Activated CD4-positive, CD25-positive, alpha-beta regulatory T cell treated with anti-CD3 and anti-CD28 coated beads, Interleukin-2, amount 50 U/mL, for 16 hours (primary cell): ENCODE measurements at places on chromosomes 3 and 15.

DNA sequence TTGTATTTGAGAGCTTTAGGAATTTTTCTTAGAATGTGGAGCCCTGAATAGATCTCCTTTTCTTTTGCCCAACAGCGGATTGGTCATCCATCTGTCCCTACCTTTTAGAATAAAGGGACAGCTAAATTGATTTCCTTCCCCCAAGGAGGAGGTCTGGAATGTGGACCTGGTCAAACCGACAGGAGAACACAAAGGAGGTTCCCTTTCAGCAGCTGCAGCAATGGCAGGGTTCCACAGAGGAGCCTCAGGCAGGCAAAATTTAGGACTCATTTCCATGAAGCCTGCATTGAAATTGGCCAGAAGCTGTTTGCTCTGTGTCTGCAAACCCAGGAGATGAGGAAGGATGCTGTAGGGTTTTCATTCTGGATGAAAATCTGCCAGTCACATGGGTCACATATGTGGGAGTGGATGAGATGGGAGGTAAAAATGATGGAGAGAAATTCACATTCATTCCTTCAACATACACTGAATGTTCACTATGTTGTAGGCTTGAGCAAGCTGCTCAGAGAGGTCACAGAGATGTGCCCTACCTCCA lies 77.3 kb downstream of the LRTM1 start:
- DNase-seq = no peak

- no peak for DNase-seq
Observed at GRCh38 chr15:46701896-46702295, 1015.4 kb upstream of the SEMA6D start.

- no peak for DNase-seq
Observed at GRCh38 chr3:194339356-194339755, 11.8 kb downstream of the CPN2 start.

DNA sequence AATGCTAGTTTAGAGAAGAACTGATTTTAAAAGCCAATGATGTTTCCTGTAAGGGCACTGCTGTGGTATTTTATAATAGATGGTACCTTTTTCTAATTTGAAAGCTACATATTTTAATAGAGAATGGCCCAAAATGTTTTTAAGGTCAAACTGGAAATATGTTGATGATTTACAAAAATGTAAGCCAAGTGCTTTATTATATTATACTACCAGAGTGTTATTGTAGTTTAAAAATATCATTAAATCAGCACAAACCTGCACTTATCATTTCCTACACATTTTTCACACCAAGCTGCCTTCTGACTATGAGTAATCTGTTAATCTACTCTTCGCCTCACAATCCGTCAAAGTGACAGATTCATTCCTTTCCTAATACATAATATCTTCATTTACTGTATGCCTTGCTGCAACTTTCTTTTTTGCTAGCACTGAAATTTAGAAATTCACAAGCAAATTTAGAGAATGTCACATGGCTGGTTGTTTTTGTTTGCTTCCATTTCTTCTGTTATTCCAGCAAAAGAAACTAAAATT lies 126.4 kb upstream of the FAM3D start:
- no peak for DNase-seq

- no peak for DNase-seq
Observed at GRCh38 chr15:48560321-48561051, 85.0 kb downstream of the FBN1 start.

DNA sequence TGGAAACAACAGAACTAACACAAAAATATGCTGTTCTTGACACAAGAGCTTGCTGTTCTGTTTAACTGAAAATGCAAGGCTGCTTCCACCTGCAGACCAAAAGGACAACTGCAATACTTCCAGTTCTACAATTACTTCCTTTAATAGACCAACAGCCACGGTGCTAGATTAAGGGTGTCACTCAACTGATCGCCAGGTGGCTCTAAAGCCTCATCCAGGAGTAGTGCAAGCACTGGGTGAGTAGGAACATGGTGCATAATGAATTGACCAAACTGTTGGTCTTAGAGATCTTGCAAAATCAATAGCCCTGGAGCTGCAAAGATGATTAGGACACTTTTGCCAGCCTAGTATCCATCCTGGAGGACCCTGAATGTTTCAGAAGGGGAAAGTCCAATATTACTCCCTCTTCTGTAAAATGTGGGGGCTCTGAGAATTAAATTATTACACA lies 3.6 kb upstream of the CLDN16 start:
- no peak for DNase-seq

DNA sequence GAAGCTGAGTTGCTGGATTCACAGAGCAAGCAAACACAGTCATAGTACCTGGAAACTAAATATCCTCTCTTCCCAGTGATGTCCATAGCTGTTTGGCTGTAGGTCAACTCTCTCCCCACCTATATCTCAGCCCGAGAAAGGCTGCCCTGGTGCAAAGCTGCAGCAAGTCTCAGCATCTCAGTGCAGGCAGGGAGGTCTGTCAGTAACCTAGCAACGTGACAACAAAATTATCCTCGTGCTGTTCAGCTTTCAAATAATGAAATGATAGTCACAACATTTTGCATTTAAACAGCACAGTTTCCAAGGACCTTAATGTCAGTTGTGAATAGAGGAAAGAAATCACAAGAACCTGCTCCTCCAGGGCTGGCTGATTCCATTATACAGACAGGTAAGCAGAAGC lies 83.6 kb downstream of the CHST2 start:
- no peak for DNase-seq

DNA sequence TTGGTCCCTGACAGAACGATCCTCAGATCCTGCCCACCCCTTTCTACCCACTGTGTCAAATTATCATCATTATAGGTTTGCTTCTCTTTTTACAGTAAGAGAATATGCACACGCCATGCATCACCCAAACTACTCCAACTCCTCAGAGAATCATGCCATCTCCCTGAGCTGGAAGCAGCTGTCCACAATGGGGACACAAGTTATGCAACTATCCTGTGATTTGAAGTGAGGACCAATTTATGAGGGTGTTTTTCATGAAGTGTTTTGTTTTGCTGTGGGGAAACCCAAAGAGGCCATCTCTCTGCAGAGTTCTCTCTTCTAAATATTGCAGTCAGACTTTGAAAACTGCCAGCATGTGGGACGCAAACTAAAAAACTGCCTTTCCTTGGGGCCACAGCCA lies 35.8 kb upstream of the TNFSF10 start:
- no peak for DNase-seq

- no peak for DNase-seq
Observed at GRCh38 chr15:80523746-80524145, 119.6 kb downstream of the ARNT2 start.

- DNase-seq = no peak
Observed at GRCh38 chr3:170695486-170696064, 109.7 kb upstream of the SLC7A14 start.

- DNase-seq = no peak
Observed at GRCh38 chr3:172678068-172678467, 32.8 kb downstream of the NCEH1 start.

DNA sequence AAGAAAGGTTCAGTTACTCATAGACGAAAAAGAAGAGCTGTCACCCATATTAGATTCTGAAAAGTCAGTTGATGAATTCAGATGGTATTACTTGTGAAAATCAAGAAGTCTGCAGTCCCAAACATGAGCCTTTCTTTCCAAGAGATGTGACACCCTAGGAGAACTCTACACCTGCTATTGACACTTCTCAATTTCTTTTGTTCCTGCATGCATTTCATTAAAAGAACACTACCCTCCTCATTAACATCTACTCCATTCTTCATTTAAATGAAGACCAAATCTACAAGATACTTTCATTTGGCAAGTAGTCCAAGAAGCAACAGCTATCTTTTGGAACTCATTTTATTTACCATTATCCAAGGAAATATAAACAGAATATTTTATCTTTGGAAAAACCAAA lies 6.6 kb downstream of the GABRB3 start:
- no peak for DNase-seq

DNA sequence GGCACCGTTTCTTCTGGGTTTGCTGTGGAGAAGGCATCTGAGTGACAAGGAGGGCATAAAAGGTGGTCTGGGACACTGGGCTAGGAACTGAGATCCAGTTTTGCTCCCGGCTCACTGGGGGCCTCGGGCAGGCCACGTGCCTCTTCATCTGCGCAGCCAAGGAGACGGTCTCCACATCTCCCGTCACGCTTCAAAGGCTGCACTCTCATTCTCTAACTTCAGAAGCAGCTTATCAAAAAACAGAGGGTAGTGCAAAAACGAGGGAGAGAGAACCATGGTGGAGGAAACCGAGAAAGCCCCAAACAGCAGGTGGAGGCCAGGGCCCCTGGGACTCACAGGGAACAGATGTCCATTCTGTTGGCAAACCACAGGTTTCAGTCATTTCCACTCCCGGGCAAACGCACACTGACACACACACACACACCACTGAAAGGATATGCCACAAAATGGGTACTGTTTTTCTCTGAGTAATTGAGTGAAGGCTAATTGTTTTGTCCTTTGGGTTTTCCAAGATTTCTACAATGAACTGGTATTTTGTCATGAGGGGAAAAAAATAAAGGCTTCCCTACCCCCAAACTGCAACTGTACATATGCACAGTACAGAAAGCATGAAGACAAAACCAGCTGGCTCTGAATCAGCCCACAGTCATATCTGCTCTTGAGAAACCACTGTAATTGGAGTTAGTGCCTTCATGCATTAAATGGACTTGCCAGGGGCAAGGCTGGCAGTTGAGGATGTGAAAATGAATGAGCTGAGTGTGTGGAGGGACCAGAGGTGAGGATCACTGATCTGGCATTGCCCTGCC lies 71.9 kb downstream of the MGLL start:
- DNase-seq = no peak

DNA sequence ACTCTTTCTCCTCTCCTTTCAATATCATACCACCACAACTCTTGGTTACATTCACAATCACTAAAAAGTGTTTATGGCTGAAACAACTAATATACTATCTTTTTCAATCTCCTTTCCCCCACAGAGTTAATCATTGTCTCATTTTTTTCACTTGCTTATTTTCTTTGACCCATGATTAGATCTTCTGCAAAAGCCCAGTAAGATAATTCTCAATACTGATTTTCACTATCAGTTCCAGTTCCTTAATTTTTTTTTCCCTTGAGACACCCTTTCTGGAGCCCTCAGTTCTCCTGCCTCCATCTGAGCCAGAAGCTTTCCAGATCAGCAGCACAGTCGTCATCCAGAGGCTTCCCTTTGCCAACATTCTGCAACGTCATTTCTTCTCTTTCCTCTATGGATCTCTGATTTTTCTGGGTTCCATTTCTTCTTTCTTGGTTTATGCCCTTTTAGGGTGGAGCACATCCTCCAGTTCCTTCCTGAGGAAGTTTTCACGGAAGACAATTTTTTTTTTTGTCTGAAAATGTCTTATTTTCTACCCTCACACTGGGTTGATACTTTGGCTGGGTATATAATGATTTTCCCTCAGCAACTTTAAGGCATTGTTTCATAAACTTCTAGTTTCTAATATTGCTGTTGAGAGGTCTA lies 88.7 kb upstream of the C15orf39 start:
- DNase-seq = no peak

GRCh38 chr3:192273001-192273696 lies 454.2 kb downstream of the FGF12 start:
- no peak for DNase-seq

GRCh38 chr15:39028069-39028468 lies 463.5 kb upstream of the RASGRP1 start:
- DNase-seq = no peak

DNA sequence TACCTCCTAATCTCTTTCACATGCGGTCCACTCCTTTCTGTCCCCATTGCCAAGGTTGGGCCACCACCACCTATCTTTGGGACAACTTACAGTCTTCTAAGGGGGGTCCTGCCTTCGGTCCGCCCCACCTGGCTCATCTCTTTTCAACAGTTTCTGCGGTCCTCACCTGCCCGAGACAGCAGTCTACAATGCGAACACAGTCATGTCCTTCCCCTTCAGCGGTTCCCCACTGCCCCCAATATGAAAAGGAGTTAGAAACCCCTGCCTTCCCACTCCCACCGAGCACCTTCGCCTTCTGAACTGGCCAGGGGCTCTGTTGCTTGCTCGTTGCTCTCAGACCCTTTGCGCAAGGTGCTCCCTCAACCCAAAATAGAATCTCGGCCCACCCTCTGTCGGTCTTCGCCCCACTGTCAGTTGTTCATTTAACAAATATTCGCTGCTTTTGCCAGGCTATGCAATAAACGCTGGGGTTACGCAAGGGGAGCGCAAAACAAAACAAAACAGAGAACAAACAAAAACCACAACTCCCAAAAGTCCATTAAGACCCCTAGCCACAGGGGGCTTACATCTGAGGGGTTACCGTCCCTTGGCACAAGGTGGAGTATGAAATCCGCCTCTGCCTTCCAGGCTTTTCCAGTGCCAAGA lies 611 bp upstream of the FANCI start:
- no peak for DNase-seq

DNA sequence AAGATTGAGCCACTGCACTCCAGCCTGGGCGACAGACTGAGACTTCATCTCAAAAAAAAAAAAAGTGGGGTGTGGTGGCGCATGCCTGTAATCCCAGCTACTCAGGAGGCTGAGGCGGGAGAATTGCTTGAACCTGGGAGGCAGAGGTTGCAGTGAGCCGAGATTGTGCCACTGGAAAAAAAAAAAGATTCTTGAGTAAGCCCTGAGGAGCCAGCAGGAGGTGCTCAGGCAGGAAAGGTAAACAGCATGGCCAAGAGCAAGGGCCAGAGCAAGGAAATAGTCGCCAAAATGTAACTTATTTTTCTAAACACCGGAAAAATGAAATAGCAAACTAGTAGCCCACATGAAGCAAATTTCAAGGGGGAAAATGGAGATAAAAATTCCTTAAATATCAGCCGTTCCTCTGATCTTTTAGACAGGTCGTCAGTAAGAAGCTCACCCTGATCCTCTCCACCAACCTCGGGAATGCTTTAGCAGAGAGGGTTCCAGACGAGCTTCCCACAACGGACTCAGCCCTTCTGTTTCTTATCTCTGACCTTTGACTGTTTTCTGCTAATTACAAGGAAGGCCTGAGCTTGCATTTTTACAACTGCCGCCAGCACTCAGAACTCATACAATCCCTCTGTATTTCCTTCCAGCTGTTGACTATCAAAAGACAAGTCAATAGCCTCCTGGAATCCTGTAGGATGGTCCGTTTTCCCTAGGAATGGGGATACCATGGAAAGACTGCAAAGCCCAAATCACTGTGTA lies 45.0 kb upstream of the AKAP13 start:
- no peak for DNase-seq

GRCh38 chr3:167481164-167481563 lies 7.3 kb upstream of the SERPINI2 start:
- no peak for DNase-seq

- no peak for DNase-seq
Observed at GRCh38 chr3:4850928-4851265, 128.3 kb upstream of the BHLHE40 start.

GRCh38 chr15:72179950-72180581 lies 17.5 kb downstream of the GRAMD2A start:
- DNase-seq = no peak

DNA sequence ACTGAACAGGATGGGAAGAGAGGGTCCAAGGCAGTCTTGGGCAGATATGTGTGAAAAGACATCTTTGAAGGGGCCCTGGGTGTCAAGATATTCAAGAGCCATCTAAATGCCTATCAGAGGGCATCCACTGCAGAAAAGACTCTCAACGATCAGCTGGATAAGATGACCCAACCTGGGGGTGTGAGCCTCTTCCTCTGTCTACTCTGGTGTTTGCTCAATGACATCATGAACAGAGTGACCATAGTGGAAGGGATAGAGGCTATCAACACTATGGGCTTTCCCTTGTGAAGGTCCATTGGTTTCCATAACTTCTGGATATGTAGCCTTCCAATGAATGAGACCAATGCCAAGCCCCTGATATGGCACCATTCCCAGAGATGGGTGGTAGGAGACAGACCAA lies 42.1 kb downstream of the FAH start:
- no peak for DNase-seq
